Suprapubic skin (tissue), 4 donors: ENCODE measurements at places on chromosomes 12 and 14. TPM values are rescaled to one million over a fixed set of nuclear protein-coding genes. Genes with fewer than 3 reads are reported as not detected.

DNA sequence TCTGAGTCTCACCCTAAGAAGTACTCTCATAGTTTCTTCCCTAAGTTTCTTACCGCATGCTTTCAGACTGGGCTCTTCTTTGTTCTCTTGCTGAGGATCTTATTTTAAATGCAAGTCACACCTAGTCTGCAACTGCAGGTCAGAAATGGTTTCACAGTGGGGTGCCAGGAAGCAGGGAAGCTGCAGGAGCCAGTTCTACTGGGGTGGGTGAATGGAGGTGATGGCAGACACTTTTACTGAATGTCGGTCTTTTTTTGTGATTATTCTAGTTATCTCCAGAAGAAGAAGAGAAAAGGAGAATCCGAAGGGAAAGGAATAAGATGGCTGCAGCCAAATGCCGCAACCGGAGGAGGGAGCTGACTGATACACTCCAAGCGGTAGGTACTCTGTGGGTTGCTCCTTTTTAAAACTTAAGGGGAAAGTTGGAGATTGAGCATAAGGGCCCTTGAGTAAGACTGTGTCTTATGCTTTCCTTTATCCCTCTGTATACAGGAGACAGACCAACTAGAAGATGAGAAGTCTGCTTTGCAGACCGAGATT is 1.7 kb downstream of the FOS start:
- peaks cover 42% of the 10 kb centered on the region for H3K4me1 ChIP-seq
- DNase-seq: no peak
- H3K36me3 ChIP-seq: peaks cover 40% of the 10 kb centered on the region
- no peaks in the 10 kb centered on the region for H3K27me3 ChIP-seq
- H3K4me3 ChIP-seq: peak overlapping the region; percentile 98

GRCh38 chr14:75077794-75078193 is 8.4 kb downstream of the ZC2HC1C start:
- DNase-seq: no peak
- no peak overlapping the region for H3K27ac ChIP-seq
- H3K27me3 ChIP-seq: no peaks in the 10 kb centered on the region
- no peaks in the 10 kb centered on the region for H3K36me3 ChIP-seq

- H3K27ac ChIP-seq: no peak overlapping the region
- H3K27me3 ChIP-seq: peaks cover 20% of the 10 kb centered on the region
- H3K4me3 ChIP-seq: peak overlapping the region; percentile 43
- no peak for DNase-seq
- peaks cover 20% of the 10 kb centered on the region for H3K4me1 ChIP-seq
- no peaks in the 10 kb centered on the region for H3K36me3 ChIP-seq
These were observed 15.7 kb upstream of the FIGNL2 start for GRCh38 chr12:51863933-51864832.

The CLEC1A gene
- total RNA-seq: 1.3 TPM

DNA sequence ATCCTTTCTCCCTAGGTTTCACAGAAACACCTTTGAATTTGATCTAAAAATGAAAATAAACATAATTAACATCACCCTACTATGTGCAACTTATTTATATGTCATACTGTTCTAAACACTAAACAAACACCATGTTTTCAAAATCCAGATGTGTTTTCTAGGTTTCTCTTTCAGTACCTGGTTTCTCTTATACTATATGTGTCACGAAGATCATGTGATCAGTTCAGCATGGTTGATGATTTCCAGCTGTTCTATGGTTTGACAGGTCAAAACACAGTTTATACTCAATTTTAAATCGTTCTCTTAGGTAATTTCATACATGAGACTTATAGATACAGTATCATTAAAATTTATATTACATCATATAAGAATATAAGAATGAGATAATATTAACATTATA is 373.1 kb downstream of the SOX5 start:
- H3K27ac ChIP-seq: no peak overlapping the region
- no peaks in the 10 kb centered on the region for H3K4me1 ChIP-seq
- no peaks in the 10 kb centered on the region for H3K27me3 ChIP-seq
- no peak for DNase-seq
